ENCODE measurements at places on chromosomes 7 and 10.

- DNase-seq, result no peak
Observed at GRCh38 chr7:156002362-156003066, 190.3 kb upstream of the SHH start.

- DNase-seq, result peak; percentile 74
Observed at GRCh38 chr10:63819753-63820329, 298.6 kb downstream of the REEP3 start.

DNA sequence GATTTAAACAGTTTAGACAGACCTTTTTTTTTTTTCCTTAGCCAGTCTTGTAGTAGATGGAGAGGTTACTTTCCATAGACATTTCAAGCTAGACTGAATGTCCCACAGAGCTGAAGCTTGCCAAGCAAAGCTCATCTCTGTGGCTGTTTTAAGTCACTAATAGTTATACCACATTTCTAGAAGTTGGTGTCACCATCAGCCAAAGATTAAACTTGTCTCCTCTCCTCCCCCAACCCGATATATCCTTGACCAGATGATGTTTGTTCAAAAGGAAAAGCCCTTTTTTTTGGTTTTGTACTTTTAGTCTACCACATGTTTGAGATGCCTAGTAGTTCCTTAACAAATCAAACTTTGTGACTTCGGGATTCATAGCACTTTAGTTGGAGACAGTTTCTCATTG is 66.1 kb downstream of the ADD3 start:
- peak; percentile 55 for DNase-seq

DNA sequence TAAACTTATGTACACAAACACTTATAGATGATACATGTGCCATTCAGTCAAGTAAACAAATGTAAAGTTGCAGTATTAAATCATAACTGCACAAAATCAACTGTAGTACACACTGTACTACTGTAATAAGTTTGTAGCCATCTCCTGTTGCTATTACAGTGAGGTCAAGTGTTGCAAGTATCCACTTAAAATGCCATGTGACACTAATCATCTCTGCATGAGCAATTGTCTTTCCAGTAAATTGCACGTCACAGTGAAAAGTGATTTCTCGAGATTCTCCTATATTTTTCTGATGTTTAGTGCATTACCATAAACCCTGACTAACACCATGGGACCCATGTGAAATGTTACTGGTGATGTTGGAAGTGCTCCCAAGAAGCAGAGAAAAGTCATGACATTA is 293.3 kb upstream of the SP4 start:
- no peak for DNase-seq

GRCh38 chr7:66810716-66811115 is 70.2 kb downstream of the RABGEF1 start:
- no peak for DNase-seq

- no peak for DNase-seq
Observed at GRCh38 chr10:17805921-17806577, 3.1 kb upstream of the MRC1 start.

DNA sequence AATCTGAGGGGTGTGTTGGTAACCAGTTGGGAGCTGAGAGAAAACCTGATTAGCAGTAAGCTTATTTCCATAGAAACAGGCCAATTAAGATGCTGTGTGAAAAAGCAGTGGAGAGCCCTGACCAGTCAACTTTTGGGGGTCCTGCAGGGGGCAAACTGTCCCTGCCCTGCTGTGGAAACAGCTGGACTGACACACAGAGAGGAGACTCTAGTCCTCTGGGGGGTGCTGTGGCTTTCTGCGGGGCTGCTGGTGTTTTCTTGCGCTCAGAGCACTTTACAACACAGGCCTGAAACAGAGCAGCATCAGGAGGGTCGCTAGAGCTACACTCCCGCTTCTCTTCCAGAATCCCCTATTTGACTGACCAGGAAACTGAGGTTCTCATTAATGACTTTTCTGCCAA is 546.9 kb upstream of the GALNT17 start:
- DNase-seq, result no peak

- no peak for DNase-seq
Observed at GRCh38 chr10:99450624-99451498, 20.4 kb upstream of the GOT1 start.

GRCh38 chr7:29637374-29637773 is 73.7 kb downstream of the PRR15 start:
- DNase-seq, result no peak

DNA sequence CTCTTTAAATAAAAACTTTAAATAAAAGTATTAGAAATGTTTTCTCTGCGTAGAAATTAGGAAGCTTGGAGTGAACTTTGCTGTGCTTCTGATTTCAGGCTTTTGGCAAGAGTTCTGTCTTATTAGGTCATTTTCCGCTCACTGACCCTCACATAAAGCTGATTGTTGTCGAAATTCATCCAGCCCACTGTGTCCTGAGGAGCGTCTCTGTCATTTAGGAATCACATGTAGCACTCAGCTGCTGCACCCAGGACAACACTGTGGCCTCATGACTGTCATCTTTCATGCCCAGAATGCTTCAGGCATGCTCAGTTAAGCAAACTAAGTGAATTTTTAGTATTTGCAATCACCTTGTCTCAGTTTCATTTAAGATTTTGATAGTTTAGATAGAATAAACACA is 57.8 kb upstream of the MSRB2 start:
- DNase-seq, result no peak

DNA sequence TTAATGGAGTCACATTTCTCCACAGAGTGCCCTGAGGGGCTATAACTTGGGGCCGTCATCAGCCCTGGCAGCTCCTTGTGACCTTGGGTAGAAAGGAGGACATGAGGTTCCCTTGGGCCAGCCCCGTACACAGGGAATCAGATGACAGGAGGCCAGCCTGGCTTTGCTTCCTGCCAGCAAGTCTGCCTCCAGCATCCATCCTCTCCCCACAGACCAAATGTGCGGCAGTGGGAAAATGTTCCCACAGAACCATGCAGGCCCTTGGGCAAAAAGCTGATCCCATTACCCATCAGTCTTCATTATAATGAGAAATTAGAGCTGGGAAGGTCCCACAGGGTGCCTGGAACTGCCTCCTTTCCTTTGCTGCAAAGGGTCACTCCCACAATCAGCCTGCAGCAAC is 908.3 kb downstream of the GRID1 start:
- DNase-seq, result no peak

DNA sequence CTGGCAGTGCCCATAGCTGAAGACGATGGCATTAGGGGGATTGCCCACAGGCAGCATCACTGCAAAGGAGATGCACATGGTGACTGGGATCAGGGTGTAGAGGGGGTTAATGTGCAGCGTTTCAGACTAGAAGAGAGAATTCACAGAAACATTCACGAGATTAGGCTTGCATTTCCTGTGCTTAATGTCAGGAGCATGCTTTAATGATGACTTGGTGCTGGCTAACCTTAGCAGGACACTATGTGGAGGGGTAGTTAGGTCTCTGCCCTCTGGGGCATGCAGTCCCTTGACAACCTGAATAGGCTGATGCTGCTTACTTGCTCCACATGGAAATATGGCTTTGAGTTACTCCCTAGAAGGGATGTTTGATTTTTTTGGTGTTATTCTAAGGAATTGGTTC is 21.8 kb downstream of the STMP1 start:
- DNase-seq, result peak; percentile 44

DNA sequence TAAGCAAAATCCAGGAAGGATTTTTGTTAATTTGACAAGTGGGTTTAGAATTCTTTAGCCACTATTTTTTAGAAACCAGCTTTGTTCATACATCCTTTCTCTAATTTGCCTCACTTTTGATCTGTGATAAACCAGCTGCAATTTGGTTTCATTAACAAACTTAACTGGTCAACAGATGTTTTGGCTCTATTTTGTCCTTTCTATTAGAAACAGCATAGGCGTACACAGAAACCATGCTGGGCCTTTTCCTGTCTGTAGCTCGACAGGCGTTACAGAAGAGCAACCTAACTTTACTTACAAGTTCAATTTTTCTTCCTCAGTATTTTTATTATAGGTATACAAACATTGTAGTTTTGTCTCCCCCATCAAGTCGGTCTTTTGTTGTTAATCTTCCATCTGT is 28.2 kb downstream of the KAT6B start:
- no peak for DNase-seq

- DNase-seq, result no peak
Observed at GRCh38 chr7:50598460-50599343, 33.5 kb upstream of the DDC start.

GRCh38 chr10:121078672-121079102 is 227.5 kb downstream of the WDR11 start:
- peak; percentile 69 for DNase-seq

GRCh38 chr7:5428478-5429252 is 5.0 kb upstream of the TNRC18 start:
- peak; percentile 93 for DNase-seq

DNA sequence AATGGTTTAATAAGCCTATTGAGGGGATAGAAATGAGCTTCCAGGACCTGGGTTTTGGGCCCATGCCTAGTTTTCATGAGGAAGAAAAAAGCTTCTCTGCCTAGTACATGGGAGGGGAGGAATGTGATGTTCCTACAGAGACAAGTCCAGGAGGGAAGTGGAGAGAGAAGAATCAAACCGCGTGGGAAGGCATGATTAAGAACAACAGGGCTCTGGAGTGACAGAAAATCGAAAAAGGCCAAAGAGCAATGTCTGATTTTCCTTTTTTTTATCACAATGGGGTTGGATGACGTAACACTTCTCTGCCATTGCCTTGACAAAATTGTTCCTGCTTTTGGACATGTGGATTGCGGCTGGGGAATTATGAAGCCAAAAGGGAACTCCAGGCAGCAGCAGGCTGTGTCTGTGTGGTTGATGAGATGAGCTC is 258.6 kb downstream of the CXCL12 start:
- no peak for DNase-seq

GRCh38 chr7:18276380-18276779 is 219.2 kb upstream of the HDAC9 start:
- no peak for DNase-seq

DNA sequence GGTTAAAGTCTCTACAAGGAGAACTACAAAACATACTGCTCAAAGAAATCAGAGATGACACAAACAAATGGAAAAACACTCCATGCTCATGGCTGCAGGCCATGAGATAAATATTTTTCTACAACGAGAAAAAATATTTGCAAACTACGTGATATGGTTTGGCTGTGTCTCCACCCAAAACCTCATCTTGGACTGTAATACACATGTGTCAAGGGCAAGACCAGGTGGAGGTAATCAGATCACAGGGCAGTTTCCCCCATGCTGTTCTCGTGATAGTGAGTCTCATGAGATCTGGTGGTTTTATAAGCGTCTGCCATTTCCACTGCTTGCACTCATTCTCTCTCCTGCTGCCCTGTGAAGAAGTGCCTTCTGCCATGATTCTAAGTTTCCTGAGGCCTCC is 57.8 kb downstream of the COA1 start:
- no peak for DNase-seq

- DNase-seq, result no peak
Observed at GRCh38 chr10:124717041-124717757, 27.0 kb downstream of the FAM53B start.

- DNase-seq, result no peak
Observed at GRCh38 chr7:157482025-157482424, 145.2 kb downstream of the DNAJB6 start.

- no peak for DNase-seq
Observed at GRCh38 chr10:107418085-107418806, 253.7 kb upstream of the SORCS1 start.

GRCh38 chr7:154879629-154880028 is 123.3 kb downstream of the PAXIP1 start:
- no peak for DNase-seq

GRCh38 chr10:30800368-30800767 is 170.8 kb upstream of the LYZL2 start:
- DNase-seq, result no peak

DNA sequence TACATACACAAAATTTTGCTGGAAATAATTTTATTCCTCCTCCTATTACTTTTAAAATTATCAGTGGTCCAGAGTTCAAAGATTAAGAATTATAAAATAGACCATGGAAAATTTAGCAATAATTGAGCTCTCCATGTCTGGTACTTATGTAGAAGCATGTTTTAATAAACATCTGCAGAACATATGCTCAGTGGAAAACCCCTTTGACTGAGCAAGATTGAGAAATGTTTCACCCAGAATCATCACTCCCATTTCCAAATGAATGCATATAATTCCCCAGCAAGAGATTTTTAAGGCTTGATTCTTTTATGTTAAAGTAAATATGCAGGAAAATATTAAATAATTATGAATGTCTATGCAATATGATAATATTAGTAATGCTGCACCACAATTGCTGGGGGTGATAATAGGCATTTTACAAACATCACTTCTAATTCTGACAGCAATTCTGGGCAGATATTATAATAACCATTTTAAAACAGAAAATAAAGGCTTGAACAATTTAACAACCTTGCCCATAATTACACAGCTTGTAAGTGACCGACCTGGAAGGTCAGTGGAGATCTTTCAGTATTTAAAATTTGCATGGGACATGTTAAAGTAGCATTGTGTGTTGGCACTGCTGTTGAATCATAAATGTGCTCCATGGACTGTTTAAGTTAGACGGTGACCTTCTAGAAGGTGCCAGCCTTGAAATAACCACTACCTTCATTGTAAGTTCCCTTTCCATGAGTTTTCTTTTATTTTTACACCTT is 45.6 kb upstream of the TES start:
- DNase-seq, result peak; percentile 39

- peak; percentile 24 for DNase-seq
Observed at GRCh38 chr10:49559476-49559875, 20.6 kb upstream of the ERCC6 start.

DNA sequence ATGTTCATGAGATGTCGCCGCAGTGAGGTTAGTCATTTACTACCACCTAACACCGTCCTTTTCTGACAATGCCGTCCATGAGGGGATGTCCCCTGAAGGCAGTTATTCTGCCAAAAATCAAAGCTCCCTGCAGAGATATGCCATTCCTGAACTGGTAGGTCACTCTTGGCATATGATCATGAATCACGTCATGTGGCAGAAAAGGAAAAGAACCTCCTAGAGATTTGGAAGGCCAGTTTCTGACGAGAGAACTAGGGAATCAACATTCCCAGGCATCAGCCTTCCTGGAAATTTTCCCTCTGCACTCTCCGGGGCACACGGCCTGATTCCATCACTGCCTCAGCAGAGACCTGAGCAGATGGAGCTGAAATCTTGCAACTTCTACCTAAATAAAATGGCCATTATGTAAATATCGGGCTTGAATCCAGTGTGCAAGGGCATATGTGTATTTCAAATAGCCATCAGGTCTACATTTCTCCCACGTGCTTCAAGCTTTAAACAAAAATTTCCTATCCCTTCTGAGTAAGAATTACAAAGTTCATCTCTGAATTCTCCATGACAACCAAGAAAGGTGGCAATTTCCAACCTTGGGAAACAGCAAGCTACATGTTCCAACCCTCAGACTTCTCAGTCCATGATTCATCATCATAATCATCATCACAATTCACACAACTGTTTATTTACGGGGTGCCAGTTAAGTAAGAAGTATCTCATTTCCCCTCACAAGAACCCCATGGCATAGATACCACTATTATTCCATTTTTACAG is 46.5 kb downstream of the AMPH start:
- DNase-seq, result peak; percentile 83

DNA sequence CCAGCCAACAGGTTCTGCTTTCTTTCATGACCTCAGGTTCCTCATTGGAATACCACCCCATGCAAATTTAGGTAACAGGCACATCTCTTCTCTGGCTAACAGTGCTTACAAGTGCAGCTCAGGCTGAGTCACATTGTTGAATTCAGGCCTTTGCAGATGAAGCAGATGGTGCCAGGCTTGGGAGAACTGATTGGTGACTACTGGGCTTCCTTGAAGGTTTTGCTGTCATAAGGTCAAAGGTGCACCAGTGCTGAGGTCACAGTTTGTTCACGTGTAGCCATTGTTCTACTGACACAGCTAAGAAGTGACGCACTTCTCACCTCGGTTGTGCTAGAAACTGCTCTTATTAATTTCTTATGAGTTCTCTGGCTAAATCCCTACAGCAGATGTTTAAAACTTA is 128.6 kb upstream of the BMPER start:
- DNase-seq, result no peak
